ENCODE measurements at places on chromosomes 5 and 9.

DNA sequence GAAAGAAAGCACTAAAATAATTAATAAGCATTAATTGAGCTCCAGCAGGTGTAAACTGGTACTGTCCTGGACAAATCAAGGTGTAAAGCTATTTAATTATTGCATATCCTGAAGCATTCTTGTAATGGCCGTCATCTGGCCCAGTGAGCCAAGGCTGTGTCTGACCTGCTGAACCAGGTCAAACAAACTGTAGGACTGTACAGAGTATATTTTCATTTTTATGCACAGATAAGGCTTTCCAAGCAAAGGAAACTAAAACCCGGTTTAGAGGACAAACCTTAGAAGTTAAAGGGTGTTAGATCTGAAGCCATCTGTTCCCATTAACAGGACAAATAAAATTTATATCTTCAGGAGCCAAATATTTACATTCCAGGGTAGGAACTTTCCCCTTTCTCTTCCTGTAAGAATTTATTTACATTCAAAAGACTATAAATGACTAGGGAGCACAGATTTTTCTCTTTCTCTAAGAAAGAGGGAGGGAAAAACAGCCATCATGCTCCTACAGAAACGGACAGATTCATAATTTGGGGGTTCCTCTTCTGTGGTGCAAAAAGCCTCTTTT is 69.8 kb downstream of the ESM1 start:
- no peak for DNase-seq

DNA sequence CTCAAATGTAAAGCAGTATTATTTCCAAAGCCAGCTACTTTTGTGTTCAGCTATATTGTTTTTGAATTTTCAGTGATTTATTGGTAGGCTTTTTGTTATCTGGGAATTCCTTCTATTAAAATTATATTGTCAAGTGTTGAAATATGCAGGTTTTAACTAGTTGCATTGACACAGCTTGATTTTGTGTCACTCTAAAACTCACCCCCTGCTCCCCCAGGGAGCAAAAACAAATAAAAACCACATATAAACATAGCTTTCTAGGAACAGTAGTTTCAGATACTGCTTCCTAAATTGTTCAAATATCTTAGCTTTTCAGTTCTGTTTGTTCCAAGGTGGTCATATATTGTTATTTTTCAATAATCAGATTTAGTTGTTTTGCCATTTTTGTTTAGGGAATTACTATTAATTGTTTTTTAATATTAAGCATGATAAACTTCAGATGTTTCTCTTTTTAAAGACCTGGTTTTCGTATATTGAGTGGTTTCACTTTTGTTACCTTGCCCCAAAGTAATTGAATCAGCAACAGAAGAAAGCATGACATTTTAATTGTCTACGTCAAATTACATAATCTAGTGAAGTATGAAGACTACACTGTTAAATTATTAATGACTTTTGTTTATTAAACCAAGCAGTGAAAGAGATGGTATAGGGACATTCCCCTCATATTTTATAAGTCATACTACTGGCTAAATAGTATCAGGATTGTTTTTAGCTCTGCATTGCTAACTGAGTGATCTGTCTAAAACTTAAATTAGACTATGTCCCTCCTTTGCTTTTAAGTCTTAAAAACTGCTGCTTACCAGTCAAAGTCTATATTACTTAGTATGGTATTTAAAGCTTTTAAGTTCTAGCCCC is 43.4 kb downstream of the ERBIN start:
- DNase-seq, result no peak

DNA sequence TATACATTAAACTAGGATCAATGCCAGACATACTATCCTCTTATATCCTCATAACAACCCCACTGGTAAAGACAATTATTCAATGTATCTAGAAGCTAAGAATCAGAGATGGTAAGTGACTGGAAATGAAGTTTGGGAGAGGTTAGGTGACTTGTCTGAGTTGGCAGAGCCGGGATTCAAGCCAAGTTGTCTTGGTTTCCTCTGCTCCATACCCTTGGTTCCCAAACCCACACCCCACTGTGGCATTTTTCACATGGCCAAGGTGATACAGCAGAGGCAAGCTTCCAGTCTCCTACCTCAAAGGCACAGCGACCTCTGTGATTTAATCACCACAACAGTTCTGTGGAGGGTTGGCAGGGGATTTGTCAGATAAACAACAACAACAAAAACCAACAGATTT is 34.7 kb upstream of the ADRB2 start:
- no peak for DNase-seq

DNA sequence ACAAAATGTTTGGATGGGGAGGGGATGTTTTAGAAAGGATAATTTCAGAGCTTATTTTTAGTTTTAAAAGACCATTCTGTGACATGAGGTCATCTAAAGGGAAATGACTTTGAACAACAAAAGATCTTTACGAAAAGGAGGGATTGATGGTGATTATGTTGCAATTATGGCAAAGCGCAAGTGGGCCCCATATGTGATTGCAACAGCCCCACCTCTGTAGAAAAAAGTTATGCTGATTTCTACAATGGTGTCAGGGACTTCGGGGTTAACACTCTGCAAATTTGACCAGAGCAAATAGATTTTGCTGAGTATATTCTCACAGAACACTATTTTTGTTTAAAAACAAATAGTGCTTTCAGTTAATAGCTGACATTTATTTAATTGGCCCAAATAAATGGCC is 312.8 kb downstream of the NSG2 start:
- DNase-seq, result no peak

DNA sequence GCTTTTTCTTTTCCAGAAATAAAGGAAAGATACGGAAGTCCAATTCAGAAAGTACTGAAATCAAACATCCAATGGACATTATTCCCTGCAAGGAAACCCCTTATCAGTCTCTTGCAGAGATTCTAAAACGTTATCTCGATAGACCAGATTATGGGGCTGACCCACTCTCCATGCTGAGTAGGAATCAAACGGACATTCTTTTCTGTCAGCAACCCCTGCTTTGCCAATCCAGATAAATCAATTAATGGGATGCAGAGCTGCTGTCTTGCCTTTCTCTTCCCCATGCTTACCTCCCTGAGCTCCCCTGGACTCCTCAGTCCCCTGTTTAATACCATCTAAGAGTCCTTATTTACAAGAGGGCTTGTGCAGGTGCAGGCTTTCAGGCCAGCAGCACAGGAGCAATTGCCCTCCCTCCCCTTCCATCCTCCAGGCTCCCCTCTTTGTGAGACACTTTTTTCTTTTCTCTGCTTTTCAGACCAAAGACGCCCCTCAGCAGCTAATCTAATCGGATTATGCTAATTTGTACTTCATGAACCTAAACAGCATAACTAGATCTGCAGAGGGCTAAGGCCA is 14.2 kb downstream of the TAL2 start:
- DNase-seq, result no peak
